H1 (cell line): ENCODE measurements at places on chromosomes 7 and 10. TPM values are rescaled to one million over a fixed set of nuclear protein-coding genes. Genes with fewer than 3 reads are reported as not detected.

GNGT1 gene
- total RNA-seq: 0.21 and 0.26 TPM in 2 replicates

DNA sequence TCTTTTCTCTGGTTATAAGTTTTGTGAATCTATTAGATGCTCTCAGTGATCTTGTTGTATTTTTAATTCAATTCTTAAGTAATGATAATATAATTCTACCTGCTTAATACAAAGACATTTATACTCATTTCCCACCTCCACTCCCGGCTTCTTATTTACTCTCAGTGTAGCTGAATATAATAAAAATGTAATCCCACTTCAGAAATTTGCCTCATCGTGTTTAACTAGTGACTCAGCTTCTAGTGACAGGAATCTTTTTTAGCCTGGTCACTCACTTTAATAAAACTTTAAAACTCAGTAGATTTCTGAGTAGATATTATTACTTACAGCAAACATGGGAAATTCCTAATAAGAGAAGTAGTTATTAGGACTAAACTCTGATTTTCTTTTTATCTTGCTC, 1506.2 kb upstream of the LRRTM3 start:
- DNase-seq: no peak

GRCh38 chr7:139603896-139604295, 80.4 kb downstream of the CLEC2L start:
- DNase-seq: no peak

DNA sequence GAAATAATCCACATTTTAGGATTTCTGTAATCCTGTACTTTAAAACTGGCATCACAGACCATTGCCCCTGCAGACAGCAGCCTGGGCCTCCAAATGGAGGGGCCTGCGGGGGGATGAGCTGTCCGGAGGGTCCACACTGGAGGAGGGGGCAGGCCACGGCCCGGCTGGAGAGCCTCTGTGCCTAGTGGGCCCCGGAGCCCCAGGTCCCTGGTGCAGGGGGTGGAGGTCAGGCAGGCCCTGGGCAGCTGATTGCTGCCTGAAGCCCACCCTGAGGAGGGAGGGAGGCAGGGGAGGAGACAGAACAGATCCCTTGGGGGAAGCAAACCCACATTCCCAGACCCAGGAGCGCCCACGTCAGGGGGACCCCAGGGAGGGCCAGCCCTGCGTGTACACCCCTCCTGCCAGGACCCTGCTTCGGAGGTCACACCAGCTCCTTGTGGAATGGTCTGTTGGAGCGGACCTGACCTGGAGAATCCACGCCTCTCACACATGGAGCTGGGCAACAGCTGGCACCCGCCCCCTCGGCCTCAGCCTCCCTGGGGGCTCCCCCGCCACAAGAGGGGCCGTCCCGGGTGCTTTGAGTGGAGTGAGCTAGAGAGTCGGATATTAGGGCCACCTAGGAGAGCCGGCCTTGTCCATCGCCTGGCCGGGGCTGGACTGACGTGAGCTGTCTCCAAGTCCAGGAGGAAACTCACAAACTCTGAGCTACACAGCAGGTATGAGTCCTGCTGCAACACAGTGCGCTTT, 12.2 kb upstream of the FAM20C start:
- no peak for DNase-seq

NEUROD6 gene
- not detected in 2 replicates for total RNA-seq

TCF7L2 gene
- total RNA-seq: 63.7 and 67.3 TPM in 2 replicates

GRCh38 chr7:46034056-46034768, 113.1 kb upstream of the IGFBP3 start:
- DNase-seq: no peak

GRCh38 chr10:77210645-77211044, 427.0 kb downstream of the KCNMA1 start:
- DNase-seq: no peak

DNA sequence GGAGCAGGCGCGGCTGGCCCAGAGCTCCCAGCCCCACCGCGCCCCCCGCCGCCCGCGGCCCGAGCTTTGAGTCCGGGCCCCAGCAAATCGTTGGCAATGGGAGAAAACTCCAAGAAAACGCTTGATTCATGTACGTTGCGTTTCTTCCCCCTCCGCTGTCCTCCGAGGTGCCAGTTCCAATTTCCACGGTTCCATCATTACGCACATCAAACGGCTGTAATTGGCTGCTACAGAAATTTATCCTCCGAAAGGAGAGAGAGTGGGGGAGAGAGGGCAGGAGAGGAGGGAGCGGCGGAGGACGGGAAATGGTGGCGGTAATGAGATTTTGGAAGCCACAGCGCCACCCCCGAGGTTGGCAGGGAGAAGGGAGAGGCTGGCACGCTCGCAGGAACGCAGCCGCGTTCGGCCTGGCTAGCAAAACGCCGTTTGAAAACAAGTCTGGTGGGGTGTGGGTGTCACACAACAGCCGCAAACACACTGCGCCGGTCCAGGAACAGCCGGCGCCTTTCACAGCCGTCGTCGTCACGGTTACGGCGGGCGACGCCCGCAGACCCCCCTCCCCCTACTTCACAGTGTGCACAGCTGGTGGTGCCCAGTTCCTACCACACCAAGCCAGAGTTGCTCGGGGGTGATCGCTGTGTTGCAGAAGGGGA, 57.5 kb downstream of the UNCX start:
- DNase-seq: peak; percentile 69

GRCh38 chr7:41967156-41967555, 264.3 kb upstream of the INHBA start:
- DNase-seq: no peak

- DNase-seq: no peak
Measured at GRCh38 chr7:107953924-107954303, 49.0 kb downstream of the LAMB1 start.
